Ureter (tissue), 1 donor: ENCODE measurements at places on chromosomes 7 and 10. TPM values are rescaled to one million over a fixed set of nuclear protein-coding genes. Genes with fewer than 3 reads are reported as not detected.

TEX47 gene
- not detected for total RNA-seq

CPA4 gene
- not detected for total RNA-seq

BTBD16 gene
- 51.2 TPM for total RNA-seq

DNA sequence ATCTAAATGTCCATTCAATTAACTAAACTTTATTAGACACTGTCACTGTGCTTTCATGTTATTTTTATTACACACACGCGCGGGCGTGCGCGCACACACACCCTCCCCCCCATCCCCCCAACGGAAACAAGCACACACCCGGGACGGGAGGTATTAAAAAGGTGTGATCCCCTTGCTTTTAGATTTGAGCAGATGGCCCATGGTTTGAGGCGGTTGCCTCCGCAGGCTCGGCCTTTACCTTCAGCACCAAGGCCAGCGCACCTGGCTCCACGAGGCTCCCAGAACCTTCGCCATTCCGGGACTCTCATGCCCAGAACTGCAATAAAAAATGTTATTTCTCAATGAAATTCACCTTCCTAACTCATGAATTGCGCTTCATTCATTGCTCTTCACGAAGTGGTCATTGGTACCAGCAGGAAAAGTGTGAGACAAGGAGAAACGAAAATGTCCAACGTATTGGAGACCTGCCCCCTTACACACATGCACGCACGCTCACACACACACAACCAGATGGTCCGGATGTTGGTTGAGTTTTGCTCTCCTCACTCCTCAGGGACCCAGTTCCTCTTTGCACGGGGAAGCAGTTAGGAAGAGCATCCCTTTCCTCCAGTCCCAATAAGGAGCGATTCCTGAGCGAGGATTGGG, 20.8 kb upstream of the PTF1A start:
- DNase-seq = no peak

GRCh38 chr10:23439452-23439960, 631 bp downstream of the OTUD1 start:
- no peak for DNase-seq

- DNase-seq = peak; percentile 30
Measured at GRCh38 chr10:118953598-118954393, 75.7 kb upstream of the NANOS1 start.
